NCI-H2081 (cell line): ENCODE measurements at places on chromosomes 6 and 20.
A peak's percentile ranks its signal among the peaks of the same experiment; 100 is the strongest.

DNA sequence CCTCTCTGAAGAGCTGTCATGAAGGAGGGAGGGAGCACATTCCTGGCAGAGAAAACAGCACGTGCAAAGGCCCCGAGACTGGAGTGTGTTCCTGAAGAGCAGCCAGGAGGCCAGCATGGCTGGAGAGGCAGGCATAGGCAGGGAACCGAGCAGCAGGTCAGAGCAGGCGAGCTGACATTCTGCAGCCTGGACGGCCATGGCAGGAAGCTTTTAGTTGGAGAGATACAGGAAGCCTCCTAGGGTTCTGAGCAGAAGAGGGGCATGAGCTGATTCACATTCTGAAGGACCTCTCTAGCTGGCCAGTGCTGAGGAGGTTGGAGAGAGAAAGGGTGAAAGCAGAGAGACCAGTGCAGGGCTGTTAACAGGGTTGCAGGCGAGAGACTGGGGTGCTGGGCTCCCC is 29.7 kb downstream of the POFUT1 start:
- DNase-seq, result no peak

GRCh38 chr20:1484438-1485116 is 6.6 kb downstream of the SIRPB2 start:
- DNase-seq, result no peak

DNA sequence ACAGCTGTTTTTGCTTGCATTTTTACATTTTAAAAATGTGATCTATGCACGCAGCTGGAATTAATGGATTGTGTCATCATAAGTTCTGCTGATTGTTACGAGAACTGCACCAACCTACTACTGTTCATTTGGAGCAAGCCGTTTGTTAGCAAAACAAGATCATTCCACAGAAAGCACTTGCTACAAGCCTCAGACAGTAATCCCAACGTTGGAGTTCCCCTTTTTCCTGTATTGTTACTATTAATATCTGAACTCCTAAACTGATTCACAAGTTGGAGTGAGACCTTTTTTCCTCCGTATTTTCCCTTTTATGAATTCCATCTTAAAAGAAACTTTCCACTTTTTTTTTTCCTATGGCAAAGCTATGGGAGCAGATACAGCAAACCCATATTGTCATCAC is 3.5 kb downstream of the TENT5A start:
- no peak for DNase-seq

DNA sequence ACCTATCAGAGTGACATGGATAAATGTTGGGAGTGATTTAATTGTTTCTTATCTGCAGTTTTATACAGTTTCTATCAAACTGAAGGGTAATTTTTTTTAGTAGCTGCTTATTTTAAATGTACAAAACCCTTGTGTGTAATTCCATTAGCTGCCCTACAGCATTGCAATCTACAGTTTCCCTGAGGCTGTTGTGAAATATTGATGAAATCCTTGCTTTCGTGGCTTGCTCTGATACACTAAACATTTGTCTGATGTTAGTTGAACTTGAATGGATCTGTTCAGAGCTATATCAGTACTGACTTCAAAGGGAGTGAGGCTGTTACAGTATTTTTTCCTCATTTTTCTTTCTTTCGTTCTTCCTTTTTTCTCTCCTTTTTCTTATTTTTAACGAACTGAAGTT is 255.4 kb downstream of the TSHZ2 start:
- DNase-seq, result no peak

DNA sequence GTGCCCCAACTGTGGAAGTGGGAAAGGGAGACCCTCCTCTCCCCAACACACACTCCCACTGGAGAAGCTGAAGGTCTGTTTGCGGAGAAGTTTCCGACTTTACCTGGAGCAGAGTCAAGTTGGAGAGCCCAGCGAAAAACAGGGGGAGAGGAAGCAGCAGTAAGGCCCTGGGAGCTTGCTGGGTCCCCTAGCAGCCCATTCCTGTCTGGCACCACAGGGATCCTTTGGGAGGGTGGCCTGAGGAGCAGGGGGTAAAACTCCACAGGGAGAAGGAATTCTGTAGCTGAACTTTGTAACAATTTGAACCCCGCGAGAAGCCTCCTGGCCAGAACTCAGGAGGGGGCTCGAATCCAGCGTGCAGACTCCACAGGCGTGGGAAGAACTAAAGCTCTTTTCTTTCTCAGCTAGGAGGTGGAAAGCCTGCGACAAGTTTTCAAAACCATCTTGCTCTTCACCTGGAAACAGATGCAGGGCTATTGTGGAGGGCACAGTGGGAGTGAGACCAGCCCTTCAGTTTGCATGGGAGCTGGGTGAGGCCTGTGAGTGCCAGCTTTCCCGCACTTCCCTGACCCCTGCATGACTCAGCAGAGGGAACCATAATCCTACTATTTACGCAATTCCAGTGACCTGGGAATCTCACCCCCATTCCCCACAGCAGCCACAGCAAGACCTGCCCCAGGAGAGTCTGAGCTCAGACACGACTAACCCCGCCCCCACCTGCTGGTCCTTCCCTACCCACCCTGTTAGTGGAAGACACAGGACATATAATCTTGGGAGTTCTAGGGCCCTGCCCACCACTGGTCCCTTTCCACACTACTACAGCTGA is 25.8 kb downstream of the SERPINB9 start:
- no peak for DNase-seq

- peak; percentile 29 for DNase-seq
These were observed 61.1 kb upstream of the CCN6 start for GRCh38 chr6:111992851-111993250.

DNA sequence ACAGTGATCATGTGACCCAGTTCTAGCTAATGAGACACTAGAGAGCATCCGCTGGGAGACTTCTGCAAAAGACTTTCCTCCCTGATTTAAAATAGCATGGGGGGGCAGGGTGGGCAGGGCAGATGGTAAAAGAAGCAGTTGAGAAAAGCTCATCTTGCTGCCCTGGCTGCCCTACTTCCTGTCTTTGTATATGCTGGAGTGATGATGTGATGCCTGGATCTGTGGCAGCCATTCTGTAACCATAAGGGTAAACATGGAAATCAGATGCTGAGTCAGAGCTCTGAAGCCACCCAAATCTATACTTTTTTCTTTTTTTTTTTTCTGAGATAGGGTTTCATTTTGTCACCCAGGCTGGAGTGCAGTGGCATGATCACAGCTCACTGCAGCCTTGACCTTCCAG is 25.4 kb downstream of the ZFP64 start:
- DNase-seq, result no peak

DNA sequence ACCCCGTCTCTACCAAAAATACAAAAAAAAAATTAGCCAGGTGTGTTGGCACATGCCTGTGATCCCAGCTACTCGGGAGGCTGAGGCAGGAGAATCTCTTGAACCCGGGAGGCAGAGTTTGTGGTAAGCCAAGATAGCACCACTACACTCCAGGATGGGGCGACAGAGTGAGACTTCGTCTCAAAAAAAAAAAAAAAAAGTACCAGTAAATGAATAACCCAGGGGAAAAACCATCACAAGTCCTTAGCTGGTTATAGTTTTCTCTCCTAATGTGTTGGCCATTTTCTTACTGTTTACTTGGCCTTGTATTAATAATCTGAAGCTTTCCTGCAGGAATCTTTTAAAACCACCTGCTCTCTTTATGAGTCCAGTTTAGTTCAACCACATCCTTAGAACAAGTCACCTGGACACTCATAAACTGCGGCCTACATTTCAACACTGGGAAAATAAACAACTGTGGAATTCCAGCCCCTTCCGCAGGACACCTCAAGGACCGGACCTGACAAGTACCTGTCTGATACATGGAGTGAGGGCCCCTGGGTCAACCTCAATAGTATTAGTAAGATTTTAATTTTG is 102.6 kb downstream of the ATP9A start:
- no peak for DNase-seq

DNA sequence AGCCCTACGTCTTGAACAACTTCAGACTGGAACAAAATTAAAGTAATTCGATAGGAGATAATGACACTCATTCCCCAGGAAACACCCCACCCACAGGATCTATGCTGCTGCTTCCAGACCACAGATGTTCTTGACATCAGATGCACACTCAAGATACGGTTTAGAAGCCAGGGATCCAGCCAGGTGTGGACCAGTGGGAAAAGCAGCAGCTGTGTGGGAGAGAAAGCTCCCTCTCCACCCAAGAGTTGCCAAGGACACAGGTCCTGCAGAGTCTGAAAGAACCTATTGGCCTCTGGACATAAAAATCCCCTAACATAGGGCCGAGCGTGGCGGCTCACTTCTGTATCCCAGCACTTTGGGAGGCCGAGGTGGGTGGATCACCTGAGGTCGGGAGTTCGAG is 91.7 kb upstream of the NFATC2 start:
- DNase-seq, result no peak

GRCh38 chr20:63878899-63879663 is 14.0 kb downstream of the TPD52L2 start:
- no peak for DNase-seq

- DNase-seq, result no peak
These were observed 124.3 kb upstream of the TSHZ2 start for GRCh38 chr20:52847731-52848359.

DNA sequence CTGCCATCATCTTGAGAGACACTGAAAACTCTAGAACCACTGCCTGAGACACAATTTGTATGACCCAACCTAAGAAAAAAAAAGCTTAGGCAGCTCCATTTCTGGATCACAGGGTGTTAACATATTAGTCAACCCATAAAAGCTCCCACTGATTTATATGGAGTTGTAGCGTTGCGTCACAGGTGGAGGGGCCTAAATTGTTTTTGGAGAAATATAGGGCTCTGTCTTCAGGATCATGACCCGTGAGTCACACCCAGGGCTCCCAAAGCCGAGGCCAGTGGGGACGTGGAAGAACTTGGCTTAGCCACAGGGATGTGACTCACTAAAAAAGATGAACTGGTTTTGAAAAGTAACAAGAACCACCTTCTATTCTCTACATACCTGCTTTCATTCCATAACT is 116.5 kb upstream of the BMP2 start:
- no peak for DNase-seq

GRCh38 chr6:97440590-97441176 is 157.7 kb upstream of the MMS22L start:
- peak; percentile 82 for DNase-seq

GRCh38 chr6:26286168-26286877 is 78.7 kb upstream of the BTN3A2 start:
- peak; percentile 59 for DNase-seq

GRCh38 chr6:33313105-33313708 is 671 bp downstream of the TAPBP start:
- DNase-seq, result peak; percentile 34

- no peak for DNase-seq
These were observed 1.4 kb downstream of the PAQR8 start for GRCh38 chr6:52363228-52363867.
